ENCODE measurements at places on chromosomes 12 and 14.

- DNase-seq = no peak
Measured at GRCh38 chr12:131114942-131115584, 161.4 kb downstream of the ADGRD1 start.

GRCh38 chr12:63916561-63917476 lies 72.3 kb downstream of the SRGAP1 start:
- no peak for DNase-seq

- DNase-seq = no peak
Measured at GRCh38 chr12:49279706-49280159, 14.9 kb downstream of the TUBA1C start.

DNA sequence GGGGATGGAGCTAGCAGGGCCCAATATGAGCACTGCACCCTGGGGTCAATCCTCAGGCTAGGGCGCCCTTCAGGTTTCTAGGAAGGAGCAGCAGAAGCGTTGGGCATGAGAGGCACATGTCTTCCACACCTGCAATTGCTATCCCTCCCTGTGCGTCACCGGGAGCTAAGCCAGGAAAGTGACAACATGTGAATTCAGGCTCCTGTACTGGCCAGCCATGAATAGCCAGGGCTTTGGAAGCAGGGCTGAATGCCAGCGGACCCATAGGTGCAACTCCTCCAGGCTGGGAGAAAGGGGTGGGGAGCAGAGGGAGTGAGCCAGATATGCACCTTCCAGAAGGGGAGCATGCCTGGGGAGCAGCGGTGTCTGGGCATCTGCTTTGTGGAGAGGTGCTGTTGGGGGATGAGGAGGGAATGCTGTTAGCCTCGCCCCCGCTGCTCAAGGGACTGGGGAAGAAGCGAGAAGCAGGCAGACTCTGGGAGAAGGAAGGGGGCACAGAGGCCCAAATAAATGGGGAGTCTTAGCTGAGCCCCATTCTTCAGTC lies 6.1 kb downstream of the HOXC5 start:
- DNase-seq = peak; percentile 44

DNA sequence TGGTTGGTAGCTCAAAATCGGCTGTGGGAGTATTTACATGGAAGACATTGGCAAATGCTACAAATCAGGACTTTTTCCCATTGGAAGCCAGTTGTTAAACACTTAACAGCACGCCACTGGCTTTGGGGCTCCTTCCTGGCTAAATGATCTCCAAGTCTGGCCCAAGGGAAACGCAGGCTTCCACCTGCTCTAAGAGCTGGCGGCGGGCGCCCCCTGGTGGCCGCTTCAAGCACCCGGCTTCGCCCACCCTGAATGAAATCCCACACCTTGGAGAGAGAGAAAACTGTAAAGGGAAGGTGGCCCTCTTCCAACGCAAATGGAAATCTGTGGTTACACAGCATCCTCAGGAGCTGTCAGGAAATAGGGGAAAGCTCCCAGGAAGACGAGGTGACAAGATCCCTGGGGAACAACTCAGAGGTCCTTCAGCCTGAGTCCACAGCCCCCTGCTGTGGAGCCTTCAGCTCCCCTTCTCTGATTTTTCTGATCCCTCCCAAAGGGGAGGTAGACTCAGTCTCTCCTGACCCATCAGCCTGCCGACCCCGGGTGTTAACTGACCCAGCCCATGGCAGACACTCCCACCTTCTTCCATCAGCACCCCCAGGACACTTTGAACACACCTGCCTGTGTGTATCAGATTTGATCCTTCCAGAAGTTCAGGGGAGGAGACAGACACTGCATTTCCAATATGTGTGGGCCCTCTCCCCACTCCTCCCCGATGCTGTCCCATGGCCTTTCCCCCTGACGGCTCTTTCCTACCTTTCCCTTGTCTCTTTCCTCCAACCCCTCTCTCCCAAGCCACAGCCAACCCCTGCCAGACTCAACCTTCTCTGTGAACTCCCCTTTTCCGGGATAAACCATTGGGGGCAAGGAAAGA lies 15.4 kb downstream of the SELPLG start:
- DNase-seq = peak; percentile 79

DNA sequence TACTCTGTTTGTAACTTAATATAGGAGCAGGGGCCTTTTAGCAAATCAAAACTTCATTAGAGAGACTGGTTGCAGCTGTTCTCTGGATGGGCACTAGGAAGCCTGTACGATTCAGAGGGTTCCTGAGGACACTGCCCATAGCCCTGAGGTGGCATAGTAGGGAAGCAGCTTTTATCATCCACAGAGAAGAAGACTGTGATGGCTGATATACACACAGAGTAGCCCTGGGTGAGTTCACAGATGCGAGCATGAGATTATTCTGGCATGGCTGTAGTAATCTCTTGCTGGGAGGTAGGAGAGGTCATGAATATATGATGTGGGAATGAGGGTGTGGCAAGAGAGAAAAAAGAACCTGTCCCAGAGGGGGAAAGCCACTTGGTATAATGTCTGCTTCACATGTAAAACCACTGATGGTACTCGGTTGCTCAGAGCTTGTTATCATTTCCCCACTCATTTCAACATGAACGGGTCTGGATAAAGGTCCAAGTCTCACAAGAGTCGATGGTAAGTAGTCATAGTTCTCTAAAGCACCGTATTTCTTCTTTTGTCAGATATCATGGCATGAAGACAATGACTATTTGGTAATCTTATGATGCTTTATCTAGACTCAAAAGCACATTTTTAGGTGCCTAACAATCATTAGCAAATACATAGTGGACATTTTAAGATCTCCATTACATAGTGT lies 52.0 kb downstream of the PEBP1 start:
- DNase-seq = no peak

DNA sequence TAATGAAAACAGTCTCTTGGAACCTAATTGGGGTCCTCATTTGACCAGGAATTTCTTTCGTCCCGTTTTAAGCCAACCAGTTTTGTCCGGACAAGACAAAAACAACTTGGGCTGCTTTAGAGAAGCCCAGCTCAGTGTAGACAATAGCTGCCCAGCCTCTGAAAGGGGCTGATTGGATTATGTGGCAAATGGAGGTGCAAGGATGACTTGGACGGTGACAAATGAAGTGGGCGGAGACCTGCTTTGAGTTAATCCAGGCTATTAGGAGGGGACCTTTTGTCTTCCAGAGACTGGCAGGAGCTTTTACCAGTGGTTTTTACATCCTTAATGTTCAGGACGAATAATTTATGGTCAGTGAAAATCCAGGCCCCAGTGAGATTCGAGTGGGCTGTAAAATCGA lies 4.8 kb downstream of the MEG3 start:
- DNase-seq = no peak

DNA sequence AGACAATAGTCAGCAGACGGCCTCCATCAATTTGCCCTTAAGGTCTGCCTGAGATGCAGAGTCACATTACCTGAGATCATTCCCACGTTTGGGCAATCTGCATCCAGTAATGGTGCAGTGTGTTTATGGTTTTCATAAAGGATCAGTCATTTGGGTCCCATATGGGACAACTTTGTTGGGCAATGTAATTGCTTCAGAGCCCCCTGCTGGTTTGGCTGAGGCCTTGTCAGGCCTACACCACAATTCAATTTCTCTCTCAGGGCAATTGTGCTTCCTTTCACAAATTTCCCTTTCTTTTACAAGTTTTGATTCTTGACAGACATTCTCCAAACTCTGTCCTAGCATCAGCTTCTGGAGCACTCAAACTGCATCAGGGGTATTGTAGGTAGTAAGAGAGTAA lies 191.2 kb upstream of the SSTR1 start:
- no peak for DNase-seq

DNA sequence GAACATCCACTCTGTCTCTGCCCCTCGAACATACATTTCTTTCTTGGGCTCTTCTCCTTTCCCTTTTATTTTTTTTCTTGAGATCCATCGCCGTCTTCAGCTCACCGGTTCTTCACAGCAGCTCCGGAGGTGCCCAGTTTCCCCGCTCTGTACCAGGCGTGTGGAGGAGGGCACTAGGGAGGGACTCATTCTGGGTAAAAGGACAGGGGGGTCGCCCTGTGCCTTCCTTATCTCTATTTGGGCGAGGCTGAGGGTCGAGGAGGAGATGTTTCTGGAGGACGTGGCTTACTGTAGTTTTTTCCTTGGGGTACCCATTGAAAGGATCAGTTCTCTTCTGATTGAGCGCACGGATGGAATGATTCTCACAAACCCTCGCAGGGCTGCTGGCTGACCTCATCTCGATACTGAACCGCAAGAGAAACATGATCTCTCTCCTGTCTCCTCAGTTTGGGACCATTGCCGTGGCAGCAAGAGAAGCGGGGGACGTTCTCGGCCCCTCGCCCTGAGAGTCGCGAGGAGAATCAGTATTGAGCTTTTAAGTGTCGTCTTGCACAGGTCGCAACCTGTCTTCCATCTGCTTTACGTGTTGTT lies 386 bp downstream of the LIN52 start:
- DNase-seq = peak; percentile 12

All from COR-L47 (cell line).